ENCODE measurements at places on chromosomes 2 and 18.

GRCh38 chr2:136112317-136113208 is 5.4 kb downstream of the CXCR4 start:
- DNase-seq: no peak

DNA sequence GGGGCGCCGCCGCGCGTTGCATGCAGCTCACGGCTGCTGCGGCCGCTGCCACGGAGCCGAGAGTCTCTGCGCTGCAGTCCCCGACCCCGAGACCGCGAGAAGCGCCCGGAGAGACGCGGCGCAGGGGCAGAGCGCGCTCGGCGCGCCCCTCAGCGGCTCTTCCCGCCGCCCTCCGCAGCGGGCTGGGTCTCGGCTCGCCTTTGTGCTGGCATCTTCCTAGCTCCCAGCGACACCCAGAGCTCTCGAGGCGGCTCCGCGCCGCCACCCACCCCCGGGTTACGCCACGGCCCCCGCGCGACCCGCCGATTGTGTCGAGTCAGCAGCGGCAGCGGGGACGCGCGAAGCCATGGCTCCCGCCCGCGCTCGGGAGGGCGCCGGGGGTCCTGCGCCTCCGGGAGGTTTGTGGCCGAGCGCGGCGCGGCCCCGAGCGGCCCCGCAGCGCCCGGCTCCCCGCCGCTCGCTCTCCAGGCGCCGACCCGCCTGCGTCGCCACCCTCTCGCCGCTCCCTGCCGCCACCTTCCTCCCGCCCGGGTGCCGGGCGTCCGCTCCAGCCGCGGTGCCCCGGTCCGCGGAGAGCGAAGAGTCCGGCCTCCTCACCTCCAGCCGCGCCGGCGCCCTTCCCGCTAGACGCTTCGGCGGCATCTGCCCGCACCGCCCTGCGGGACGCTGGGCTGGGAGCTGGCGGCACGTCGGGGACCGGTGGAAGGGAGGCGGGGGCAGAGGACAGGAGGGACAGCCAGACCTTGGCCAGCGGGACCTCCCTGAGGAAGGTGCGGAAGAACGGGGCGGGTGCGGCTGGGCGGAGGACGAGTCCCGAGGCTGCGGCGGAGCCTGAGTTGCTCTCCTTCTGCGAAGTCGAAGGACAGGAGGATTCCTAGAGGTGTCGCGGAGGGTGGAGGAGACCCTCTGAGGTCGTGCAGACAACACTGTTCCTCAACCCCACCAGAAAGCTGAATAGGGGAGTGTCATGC is 46.3 kb upstream of the CCDC150 start:
- DNase-seq: peak; percentile 35

DNA sequence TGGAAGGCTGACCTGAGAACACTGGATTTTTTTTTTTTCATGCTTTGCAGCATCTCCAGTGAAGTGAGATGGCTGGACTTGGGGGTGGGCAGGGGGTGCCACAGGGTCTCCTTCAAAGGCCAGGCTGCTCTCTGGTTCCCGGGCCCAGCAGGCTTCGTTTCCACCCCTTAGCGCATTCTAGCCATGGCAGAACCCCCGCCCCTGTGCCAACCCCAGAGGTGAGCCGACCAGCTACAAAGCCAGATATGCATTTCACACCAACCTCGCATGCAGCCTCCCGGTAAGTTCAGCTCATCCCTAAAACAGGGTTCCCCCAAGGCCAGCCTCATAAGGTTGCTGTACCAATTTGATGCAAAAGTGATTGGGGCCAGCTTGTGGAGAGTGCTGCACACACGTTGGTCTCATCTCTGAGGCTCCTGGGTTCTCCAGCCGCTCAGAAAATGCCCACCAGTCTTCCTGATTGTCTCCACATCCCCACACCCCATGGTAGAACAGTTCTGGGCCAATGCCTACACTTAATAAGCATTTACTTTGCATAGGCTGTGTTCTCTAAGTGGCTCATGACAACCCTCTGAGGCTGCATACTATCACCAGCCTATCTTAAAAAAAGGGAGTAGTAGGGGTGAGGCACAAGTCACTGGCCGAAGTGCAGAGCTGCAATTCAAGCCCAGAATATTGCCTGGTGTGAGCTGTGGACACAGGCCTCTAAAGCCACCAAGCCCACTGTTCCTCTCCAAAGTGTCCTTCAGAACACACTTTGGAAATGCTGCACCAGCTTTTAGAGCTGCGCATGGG is 23.3 kb downstream of the SMAD7 start:
- DNase-seq: no peak

DNA sequence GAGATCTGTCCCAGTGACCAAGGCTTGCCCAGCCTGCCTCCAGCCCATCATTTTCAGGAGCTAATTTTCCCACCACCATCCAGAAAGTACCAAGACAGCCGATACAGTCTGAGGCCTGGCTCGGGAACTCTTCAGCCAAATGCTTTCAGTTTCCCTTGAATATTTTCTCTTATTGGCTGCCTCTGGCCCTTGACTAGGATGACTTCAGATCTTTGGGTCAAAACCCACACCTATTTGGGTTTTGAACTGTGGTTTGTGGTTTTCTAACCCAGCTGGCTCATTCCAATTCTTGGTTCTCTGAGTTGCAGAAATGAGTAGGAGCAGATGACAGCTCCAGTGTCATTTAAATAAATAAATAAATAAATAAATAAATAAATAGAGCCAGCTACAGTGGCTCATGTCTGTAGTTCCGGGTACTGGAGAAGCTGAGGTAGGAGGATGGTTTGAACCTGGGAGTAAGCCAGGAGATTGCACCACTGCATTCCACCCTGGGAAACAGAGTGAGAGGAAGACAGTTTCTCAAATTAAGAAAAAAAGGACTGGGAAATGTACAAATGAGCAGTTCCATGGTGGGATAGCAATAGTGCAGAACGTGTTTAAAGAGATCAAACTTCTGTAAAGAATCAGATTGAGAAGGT is 465.0 kb upstream of the SOX11 start:
- DNase-seq: peak; percentile 35

- no peak for DNase-seq
Observed at GRCh38 chr2:8676921-8677645, 4.8 kb upstream of the ID2 start.
